ENCODE measurements at places on chromosomes 3 and 15.
A peak's percentile ranks its signal among the peaks of the same experiment; 100 is the strongest.

GRCh38 chr3:50193286-50193685 is 1.9 kb downstream of the GNAT1 start:
- DNase-seq, result no peak

DNA sequence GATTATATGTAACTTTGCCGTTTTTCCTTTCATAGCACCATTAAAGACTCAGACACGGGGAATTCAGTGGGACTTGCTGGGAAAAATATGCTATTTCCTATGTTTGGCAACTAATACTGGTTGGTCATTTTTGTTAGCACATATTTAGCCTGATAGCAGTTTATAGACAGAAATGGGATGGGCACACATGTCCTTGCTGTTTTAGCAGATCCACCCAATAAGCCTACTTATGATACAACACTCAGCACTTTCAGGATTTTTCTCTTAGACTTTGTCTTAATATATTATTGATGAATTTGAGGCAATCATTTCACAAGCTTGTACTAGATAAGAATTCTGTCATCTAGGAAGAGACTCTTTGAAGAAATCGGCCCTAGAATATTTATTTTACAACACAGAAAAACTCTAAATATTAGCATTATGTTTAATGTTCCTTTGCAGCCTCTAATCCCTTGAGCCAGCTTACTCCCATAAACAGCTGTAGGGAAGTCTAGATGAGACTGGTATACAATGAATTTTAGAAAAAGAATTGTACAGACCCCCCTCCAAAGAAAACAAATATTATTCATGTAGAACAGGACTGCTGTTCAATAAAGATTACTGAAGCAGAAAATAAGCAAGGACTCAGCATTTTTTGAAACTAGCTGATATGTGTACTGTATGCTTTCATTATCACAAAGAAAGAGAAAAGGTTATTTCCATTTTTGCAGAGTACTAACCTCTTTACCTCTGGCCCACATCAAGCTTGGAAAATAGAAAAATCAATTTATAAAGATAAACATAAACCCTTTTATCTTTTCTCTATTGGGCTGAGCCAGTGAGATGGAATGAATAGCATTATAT is 656.8 kb upstream of the SGO1 start:
- DNase-seq, result peak; percentile 8

- DNase-seq, result no peak
These were observed 109.6 kb upstream of the PHLDB2 start for GRCh38 chr3:111749171-111750170.

GRCh38 chr15:50506121-50506520 is 40.3 kb downstream of the USP50 start:
- no peak for DNase-seq

DNA sequence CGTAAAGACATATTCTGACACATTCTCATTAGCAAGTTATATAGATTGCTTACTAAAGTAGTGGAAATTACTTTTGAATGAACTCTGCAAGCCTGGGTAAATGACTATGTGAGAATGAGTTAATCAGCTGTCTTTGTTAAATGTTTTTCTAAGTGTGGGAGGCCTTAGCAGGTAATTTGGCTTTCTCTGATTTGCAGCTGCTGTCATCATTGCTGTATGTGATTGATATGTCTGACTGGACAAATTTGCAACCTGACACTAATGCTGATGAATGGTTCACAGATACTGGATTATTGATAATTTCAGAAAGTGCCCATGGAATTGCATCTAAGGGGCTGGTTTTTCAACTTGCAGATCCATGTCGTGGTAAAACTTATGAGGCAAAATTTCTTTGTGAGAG is 372.2 kb upstream of the SGO1 start:
- no peak for DNase-seq

DNA sequence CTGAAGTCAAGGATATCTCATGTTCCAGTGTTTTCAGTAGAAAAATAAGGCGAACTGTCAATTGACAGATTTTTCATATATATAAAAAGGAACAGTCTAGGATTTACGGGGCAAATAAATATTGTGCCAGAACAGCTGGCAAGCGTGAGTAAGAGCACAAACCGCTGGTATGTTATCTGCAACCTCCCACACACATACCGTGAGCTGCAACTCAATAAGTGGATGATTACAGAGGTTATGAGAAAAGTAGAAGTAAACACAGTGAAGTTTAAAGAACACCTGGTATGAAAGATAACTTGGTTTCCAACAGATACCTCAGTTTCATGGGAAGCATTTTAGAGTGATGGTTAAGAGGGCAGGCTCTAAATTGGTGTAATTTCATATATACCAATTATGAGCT is 733.4 kb downstream of the TUSC7 start:
- no peak for DNase-seq

GRCh38 chr15:94412979-94413746 is 181.8 kb downstream of the MCTP2 start:
- DNase-seq, result peak; percentile 58

DNA sequence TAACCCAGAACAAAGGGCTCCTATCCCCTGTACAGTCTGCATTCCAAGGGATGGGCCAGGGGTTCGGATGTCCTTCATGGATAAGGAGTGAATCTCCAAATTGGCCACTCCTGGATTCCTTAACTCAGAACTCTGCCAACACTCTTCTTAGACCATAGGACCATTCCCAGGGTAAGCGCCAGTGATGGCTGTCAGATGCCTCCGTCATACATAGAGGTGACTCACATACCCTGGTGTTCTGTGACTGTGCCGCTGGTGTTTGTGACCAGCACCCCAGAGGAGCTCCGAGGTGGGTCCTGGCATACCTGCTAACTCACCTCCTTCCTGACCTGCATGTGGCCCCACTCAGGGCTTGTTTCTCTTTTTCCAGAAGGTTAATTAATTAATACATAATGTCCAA is 134.7 kb downstream of the KLF13 start:
- no peak for DNase-seq

DNA sequence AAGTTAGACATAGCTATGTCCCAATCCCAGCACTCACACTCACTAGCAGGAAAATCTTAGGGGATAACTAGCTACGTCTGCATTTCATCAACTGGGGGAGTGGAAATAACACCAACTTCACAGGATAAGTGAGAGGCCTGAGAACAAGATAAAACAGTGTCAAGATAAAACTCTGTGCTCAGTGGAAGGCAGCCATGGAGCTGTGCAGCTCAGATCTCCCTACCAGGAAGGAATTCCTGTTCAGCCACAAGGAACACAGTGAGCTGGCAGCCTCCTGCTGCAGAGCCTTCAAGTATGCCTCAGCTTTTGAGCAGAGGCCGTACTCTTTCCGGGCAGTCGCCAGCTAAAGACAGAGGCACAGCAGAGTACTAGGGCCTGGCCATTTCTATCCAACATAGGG is 115.8 kb upstream of the TOPAZ1 start:
- DNase-seq, result no peak

- no peak for DNase-seq
These were observed 25.6 kb upstream of the PYGO1 start for GRCh38 chr15:55613727-55614126.

DNA sequence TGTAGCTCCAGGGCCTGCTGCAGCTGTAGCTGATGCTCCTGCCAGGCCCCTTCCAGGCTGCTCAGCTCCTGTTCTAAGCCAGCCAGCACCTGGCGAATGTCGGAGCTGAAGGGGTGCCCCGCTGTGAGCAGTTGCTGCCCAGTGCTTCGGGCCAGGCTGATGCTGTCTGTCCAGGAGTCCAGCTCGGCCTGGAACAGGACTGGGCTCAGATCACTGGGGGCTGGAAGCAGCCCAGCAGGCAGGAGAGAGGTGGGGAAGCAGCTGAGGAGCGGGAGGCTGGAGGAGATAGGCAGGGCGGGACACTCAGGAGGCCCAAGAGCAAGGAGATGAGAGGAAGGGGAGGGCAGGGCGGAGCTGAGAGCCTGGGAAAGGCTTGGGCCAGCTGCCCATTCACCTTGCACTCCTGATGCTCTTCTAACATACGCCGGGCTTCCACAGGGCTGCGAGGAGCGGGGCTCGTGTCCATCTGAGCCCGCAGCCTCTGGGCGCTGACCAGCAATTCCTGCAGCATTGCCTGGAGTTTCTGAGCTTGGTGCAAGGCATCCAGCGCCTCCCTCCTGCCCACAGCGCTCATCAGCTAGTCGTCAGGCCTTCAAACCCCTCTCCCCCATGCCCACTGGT is 23.2 kb downstream of the PLA2G4B start:
- no peak for DNase-seq
